ENCODE measurements at places on chromosomes 3 and 15.

GRCh38 chr3:71874618-71875017, 89.7 kb upstream of the PROK2 start:
- no peak for DNase-seq

GRCh38 chr3:189954733-189955665, 165.7 kb downstream of the P3H2 start:
- DNase-seq, result no peak

GRCh38 chr15:65326117-65326526, 21.6 kb downstream of the RNU5B-1 start:
- DNase-seq, result peak; percentile 43

DNA sequence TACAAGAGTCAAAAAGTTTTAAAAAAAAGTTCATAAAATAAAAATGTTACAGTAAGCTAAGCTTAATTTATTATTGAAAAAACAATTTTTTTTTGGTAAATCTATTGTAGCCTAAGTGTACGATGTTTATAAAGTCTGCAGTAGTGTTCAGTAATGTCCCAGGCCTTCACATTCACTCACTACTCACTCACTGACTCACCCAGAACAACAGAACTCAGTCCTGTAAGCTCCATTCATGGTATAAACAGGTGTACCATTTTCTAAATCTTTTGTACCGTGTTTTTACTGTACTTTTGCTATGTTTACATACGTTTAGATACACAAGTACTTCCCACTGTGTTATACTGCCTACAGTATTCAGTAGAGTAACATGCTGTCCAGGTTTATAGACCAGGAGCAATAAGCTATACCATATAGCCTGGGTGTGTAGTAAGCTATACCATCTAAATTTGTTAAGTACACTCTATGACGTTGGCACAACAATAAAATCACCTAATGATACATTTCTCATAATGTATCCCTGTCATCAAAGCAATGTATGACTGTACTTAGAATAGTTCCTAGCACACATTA, 41.2 kb upstream of the ZDHHC23 start:
- no peak for DNase-seq

GRCh38 chr3:113277941-113278598, 66.7 kb downstream of the BOC start:
- peak; percentile 16 for DNase-seq

GRCh38 chr15:58369956-58370355, 61.8 kb upstream of the LIPC start:
- DNase-seq, result no peak

- DNase-seq, result no peak
Observed at GRCh38 chr15:101373577-101373976, 78.5 kb upstream of the SNRPA1 start.

GRCh38 chr3:3154879-3155610, 24.4 kb downstream of the CRBN start:
- no peak for DNase-seq

GRCh38 chr15:90869601-90870353, 1.4 kb downstream of the FURIN start:
- DNase-seq, result no peak

DNA sequence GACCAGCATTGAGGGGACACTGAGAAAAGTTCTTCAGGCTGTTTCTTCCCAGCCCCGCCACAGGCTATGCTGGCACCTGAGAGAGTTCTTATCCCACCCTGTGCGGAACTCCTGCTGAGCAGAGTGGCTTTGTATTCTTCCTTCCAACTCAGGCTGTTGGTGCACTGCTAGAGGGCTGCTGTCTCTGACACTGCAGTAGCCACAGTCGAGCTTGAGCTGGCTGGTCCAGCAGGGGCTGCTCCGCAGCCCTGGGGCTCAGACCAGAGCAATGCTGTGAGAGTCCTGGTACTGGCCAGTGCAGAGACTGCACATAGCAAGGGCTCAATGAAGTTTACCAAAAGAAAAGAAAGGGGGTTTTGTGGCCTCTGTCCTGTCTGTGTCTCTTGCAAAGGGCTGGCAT, 3.6 kb downstream of the GNAI2 start:
- DNase-seq, result no peak

GRCh38 chr3:97705764-97706163, 58.8 kb upstream of the ARL6 start:
- no peak for DNase-seq

- DNase-seq, result no peak
Observed at GRCh38 chr3:12896063-12896985, 55.0 kb upstream of the RPL32 start.

DNA sequence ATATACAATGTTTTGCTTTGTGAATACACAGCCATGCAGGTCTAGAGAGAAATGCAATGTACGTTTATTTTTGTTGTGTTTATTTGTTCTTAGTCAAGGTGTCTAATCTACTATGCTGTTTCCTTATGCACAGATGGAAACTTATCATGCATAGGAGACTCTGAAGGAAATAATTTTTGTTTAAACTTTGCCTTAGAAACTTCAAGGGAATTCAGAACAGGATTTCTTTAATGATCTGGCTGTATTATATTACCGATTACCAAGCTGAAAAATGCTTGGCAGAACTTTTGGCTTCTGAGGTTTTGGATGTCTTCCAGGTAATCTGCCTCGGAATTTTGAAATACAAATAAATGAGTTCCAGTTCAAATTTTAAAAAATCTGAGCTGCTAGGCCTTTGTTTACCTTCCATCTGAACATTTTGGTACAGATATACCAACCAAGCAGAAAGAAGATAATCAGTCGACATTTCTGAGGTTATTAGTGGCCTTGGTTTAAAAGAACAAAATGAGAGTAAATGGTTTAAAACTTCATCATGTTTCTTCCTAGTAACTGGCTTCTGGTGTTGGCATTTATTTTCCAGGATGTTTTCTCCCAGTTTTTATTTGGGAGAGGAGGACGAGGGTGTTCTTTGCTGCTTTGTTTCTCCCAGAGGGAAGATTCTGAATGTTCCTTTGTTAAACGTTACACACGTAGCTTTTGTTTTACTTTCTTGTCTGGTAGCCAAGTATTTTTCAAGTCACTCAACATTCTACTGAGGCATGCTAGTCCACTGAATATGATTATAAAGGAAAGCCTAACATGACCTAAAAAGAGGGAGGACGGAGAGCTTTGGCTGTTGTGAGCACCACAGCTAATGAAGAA, 421.8 kb upstream of the TBL1XR1 start:
- DNase-seq, result no peak

GRCh38 chr3:169390271-169390670, 273.2 kb downstream of the MECOM start:
- no peak for DNase-seq

DNA sequence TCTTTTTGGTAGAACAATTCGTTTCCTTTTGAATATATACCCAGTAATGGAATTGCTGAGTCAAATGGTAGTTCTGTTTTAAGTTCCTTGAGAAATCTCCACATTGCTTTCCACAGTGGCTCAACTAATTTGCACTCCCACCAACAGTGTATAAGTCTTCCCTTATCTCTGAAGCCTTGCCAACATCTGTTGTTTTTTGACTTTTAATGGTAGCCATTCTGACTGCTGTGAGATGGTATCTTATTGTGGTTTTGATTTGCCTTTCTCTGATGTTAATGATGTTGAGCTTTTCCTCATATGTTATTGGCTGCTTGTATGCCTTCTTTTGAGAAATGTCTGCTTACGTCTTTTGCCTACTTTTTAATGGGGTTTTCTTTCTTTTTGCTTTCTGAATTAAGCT, 270.6 kb upstream of the MEIS2 start:
- DNase-seq, result no peak

DNA sequence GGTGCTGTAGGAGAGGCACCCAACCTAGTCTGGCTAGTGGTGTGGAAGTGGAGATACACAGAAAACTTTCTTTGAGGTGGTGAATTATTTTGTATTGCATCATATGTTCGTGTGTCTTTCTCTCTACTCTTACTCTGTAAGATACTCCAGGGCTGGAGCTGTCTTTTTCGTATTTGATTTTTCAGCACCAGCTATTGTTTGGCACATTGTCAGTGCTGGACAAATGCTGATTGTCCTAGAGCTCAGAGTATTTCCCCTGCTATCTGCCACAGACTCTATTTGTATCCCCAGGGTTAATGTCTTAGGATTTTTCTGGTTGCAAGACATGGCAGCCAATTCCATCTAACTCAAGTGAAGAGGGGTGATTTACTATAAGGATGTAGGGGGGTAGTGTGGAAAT, 110.5 kb downstream of the SAMMSON start:
- DNase-seq, result no peak

DNA sequence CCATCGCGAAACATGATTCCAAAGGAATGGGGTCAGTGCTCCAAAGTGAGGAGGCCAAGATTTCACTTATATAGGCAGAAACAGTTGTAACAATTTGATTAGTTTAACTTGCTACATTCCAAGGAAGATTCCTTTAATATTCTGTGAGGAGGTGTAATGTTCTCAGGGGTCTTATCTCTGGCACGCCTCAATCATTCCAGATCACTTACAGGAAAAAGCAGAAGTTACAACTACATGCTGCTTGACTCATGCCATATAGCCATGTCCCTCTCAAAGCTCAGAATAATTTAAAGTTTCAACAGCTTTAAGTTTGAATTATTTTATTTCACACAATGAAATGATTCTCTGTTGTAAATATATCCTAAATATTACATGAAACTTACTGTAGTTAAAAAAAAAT, 3.5 kb upstream of the FYTTD1 start:
- DNase-seq, result no peak

DNA sequence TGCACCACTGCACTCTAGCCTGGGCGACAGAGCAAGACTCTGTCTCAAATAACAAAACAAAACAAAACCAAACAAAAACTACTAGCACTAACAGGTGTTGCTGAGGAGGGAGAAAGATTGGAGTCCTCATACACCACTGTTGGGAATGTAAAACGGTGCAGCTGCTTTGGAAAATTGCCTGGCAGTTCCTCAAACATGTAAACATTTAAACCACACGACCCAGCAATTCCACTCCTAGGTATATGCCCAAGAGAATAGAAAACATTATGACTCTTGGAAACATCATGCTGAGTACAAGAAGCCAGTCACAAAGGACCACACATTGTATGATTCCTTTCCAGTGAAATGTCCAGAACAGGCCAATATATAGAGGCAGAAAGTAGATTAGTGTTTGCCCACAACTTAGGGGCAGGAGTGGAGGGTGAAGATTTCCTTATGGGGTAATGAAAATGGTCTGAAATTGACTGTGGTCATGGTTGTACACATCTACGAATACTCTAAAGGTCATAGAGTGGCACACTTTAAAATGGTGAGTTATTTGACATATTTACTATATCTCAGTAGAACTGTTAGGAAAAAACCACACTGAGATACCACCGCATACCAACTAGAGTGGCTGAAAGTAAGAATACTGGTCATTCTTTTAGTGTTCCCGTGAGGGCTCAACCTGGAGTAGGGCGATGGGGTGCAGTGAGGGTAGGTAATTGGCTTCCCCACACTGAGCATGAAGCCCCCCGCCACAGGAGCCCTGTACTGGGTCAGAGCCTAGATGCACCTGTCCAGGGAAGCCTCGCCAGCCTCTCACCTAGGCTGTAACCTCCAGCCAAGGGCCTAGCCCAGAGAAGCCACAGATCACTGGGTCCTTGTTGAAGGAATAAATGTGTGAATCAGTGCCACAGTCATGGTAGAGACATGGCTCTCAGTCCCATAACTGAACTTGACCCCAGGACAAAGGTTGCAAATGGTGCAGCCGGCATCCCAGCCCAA, 131.1 kb downstream of the NUP210 start:
- DNase-seq, result no peak

DNA sequence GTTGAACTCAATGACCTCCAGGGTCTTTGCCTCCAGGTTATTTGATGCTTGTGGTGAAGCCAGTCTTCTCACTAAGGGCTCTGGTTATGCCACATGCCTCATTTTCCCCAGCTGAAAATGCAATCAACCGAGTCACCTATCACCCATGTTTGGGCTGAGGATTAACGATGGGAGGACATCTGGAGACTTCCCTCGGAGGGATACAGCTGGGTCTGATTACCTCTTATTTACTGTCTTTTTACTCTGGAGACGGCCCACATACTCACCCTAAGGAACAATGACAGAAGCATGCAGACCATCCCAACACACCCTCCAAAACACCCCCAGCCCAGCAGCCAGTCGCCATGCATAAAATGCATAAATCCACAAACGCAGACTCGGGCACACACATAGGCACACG, 187.4 kb downstream of the OPA1 start:
- no peak for DNase-seq

GRCh38 chr3:12356996-12357395, 68.1 kb downstream of the PPARG start:
- no peak for DNase-seq

GRCh38 chr3:117666325-117666724, 956.7 kb downstream of the TUSC7 start:
- DNase-seq, result no peak

GRCh38 chr15:76105391-76105790, 45.6 kb downstream of the TMEM266 start:
- no peak for DNase-seq

DNA sequence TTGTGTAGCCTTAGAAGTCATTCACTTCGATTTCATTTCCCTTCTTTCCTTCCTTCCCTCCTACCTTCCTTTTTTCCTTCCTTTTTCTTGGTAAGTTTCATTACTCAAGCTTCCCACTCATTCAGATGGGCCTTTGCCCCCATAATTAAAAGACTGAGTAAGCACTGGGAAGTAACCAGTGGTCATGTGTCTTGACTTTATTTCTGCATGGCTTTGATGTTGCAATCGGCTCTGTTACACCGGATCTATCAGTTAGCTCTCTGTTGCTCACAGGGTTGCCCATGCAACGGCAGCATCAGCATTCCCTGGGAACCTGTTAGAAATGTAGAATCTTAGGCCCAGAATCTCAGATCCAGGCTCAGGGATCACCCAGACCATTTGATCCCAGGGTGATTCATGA, 25.6 kb upstream of the LARS2 start:
- DNase-seq, result no peak

DNA sequence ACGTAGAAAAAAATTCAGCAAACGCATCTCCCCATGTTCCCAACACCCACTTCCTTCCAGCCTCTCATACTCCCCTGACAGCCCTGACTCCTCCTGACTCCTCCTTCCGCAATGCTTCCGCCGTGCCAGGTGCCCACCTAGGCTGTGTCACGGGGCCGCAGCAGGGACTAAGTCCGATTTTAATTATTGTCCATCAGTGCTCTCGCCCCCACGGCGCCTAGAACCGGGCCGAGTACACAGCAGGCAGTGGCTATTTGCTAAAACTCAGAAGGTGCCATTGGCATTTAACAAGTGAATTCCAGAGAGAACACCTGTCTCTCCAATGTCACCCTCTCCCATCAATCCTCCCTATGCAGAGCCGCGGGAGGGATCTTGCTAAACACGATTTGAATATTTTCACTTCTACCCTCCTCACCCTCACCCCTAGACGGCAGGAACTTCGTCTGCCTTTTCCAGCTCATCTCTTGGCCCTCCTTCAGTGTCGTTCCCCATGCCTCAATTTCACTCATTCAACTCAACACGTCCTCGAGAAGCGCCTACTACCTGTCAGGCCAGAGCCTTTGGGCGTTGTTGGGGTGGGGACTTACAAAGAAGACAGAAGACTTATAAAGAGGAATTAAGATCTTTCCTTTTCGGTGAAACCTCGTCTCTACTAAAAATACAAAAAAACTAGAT, 11.5 kb upstream of the SHF start:
- DNase-seq, result no peak

DNA sequence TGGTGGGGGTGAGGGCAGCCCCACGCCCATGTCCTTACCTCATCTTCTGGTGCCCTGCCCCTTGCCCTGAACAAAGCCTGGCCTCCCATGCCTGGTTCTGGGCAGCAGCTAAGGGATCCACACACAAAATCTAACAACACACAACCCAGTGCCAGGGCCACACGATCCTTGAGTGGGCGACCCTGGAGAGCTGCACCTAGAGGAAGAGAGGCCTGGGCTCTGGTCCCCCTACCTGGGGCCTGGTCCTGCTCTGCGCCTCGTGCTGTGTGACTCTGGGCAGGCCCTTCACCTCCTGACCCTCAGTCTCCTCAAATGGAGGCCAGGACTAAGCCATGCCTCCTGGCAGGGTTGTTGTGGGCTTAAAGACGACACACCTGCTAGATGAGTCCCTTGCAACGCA, 20.0 kb upstream of the C3orf22 start:
- DNase-seq, result no peak
